ENCODE measurements at places on chromosomes 6 and 20. TPM values are rescaled to one million over a fixed set of nuclear protein-coding genes. Genes with fewer than 3 reads are reported as not detected.

MAPK13 gene
- 5.6 TPM for total RNA-seq

PLG gene
- total RNA-seq = not detected

BFSP1 gene
- 1.6 TPM for total RNA-seq

EPPIN gene
- total RNA-seq = not detected

SLC26A8 gene
- not detected for total RNA-seq

SIGLEC1 gene
- total RNA-seq = not detected

ALDH5A1 gene
- total RNA-seq = 1.6 TPM

All from cardiac ventricle fibroblast (primary cell).